ENCODE measurements at places on chromosomes 7 and 10.

- DNase-seq = no peak
Observed at GRCh38 chr7:88089561-88089960, 130.3 kb downstream of the SRI start.

DNA sequence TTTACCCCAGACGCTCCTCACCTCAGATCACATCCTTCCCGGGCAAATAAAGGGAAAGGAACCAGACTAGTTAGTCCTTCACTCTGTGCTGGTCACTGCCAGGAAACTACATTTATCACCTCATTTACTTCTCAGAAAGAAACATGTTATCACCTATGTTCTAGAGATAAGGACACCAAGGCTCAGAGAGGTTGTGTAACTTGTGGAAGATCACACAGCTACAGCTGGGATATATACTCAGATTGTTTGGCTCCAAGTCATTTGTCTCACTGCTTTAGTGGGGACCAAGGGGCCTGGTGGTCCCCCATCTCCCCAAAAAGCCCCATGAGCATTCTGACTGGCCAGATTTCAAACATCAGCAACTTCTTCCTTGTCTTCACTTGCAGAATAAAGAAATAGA, 17.5 kb upstream of the BTBD16 start:
- no peak for DNase-seq

DNA sequence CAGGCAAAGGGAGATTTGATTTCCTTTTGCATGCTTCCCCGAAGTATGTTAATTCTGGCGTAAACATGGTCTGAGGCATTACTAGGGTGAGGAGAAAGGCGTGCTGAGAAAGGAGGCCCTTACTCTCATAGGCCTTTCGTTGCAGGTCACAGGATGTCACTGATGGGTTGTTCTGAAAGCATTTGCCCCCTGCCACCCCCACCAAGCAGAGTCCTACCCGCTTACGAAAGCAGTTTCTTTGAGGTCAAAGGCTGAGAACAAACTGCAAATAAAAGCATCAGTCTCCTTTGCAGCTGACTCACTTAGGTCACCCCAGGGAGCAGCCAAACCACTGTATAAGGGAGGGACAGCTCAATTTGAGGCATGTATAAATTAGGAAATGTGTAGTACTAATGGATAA, 57.1 kb downstream of the BPGM start:
- DNase-seq = no peak

- DNase-seq = no peak
Observed at GRCh38 chr7:26365901-26366275, 74.2 kb downstream of the SNX10 start.

GRCh38 chr7:106566196-106566595, 94.8 kb downstream of the CCDC71L start:
- no peak for DNase-seq

- no peak for DNase-seq
Observed at GRCh38 chr10:124534231-124534798, 72.7 kb downstream of the LHPP start.

DNA sequence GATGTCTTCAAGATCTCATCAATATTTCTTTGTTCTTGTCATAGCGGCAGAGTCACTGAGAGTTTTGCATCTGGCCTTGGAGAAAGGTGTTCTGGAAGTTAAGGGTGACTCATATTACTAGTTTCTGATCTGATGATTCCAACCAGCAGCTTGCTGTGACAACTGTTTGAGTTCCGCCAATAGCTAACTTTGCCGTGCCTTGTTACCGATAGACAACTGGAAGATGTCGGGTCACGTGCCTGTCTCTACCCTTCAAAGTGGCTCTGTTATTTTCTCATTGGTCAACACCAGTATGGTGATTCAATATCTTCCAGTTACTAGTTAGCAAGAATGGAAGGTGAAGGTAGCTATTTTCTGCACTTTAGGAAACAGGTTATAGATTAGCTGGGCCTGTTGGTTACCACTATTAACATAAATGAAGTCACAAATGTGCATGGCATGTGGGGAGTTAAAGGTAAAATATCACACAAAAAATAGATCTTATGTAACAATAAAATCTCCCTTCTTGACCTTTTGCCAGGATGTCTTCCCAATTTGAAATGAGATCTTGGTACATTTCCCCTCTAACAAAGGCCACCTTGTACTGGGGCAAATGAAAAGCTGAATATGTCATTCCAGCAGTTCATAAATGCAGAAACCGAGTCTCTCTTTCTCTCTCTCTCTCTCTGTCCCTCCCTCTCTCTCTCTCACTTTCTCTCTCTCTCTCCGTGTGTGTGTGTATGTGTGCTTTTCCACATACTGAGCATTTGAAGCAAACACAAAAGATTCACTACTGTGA, 2.6 kb upstream of the MGAM2 start:
- no peak for DNase-seq

DNA sequence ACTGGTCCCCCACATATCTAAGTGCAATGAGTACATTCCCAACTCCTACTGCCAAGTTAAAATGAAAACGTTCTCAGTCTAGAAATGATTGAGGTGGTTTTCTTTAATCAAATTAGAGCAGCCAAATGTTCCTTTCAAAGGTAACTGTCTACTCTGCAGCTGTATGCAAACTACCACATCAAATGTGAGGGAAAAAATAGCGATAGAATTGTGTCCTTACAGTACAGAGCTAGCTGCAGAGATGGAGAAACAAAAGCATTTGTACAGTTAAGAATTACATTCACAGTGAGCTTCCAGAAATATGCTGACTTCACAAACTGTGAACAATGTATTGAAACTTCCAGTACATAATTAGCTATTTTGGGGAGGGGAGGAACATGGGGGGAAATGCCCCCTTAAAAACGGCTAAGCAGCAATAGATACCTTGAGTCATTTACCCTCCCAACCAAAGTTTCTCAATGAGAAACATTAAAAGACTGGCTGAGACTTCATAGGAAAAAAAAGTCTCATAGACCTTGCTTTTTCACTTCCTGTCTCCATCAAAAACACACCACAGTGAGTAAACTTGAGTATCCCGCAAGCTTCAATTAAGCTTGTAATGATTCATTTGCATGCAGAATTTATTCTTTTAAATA, 22.9 kb downstream of the CDK6 start:
- DNase-seq = no peak

- no peak for DNase-seq
Observed at GRCh38 chr7:107394831-107395230, 75.0 kb upstream of the GPR22 start.

DNA sequence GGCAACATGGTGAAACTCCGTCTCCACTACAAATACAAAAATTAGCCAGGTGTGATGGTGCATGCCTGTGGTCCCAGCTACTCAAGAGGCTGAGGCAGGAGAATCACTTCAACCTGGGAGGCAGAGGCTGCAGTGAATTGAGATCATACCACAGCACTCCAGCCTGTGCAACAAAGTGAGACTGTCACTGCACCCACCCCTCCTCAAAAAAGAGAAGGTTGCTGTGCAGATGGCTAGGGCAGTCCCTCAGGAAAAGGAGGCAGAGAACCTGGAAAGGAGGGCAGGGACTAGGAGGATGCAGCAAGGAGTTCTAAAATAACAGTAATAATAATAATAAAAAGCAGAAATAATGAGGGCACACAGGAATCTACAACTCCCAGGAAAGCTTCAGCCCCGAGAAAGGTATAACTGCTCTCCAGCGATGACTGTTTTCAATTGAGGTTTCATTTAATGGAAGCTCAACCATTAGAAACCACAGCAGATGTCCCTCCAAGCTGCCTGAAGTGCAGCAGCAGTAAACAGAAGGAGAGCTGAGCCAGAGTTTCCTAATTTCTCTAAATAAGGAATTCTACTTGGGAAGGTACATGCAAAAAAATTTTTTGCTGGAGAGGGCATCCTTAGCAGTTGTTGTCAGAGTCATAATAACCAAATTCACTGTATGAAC, 326.5 kb downstream of the GATA3 start:
- DNase-seq = no peak

DNA sequence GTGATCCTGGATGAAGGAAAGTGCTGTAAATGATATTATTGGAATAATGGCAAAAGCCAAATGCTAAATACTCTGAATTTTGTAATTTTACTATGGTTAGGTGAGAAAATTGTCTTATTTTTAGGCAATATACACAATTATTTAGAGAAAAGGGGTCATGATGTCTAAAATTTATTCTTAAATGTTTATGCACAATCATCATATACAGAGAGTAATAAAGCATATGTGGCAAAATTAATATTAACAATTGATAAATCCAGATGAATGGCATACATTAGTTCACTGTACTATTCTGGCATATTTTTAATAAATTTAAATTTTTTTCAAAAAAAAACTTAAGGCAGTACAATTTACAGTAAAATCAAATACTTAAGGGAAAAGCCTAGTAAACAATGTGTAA, 7.4 kb downstream of the IPMK start:
- DNase-seq = no peak

DNA sequence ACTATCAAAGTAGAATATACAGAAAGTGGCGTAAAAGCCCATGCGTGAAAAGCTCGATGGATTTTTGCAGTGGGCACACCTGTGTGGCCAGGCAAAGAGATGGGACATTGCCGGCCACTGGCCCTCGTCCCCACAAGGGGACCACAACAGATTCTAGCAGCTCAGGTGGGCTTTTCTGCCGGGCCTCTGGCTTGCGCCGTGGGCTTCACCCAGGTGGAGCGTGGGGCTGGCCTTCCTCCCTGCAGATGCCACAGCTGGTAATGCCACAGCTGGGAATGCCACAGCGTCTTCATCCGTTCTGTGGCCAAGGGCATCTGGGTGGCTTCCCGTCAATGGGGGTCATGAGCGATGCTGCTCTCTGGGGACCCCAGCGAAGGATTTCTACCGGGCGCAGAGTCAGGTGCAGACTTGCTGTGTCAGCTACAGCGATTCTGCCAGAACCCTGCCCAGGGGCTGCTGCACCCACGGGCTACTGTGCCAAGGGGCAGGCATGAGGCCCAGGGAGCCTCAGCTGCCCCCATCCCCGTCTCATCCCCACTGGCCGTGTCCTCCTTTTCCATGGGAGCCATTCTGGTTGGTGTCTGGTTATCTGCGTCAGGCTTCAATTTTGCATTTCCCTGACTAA, 52.5 kb upstream of the NKX6-2 start:
- DNase-seq = no peak

GRCh38 chr7:90181485-90181884, 27.2 kb downstream of the STEAP1 start:
- DNase-seq = no peak

- DNase-seq = peak; percentile 66
Observed at GRCh38 chr10:128540781-128541761, 414.8 kb upstream of the MKI67 start.

GRCh38 chr7:140881507-140882228, 43.1 kb downstream of the BRAF start:
- no peak for DNase-seq

Measured in H1 (cell line).